ENCODE measurements at places on chromosomes 6 and 20.

DNA sequence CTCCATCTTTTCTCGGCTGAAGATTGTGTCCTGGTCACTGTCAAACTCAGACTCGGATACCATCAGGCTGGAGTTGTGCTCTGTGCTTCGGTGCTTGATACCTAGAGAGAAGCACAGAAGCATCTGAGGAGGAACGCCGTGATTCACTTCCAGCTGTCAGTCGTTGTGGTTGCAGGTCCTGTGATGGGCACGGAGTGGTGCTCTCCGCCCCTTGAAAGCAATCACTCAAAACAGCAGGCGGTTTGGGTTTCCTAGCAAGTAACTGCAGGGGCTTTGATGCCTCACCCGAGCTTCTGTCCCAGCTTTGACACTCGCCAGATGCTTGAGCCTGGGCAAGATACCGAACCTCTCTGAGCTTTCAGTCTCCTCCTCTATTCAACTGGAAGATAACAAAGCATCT, 52.5 kb downstream of the ALDH5A1 start:
- DNase-seq: peak; percentile 53

GRCh38 chr6:22003287-22003686, 293.5 kb downstream of the PRL start:
- no peak for DNase-seq

DNA sequence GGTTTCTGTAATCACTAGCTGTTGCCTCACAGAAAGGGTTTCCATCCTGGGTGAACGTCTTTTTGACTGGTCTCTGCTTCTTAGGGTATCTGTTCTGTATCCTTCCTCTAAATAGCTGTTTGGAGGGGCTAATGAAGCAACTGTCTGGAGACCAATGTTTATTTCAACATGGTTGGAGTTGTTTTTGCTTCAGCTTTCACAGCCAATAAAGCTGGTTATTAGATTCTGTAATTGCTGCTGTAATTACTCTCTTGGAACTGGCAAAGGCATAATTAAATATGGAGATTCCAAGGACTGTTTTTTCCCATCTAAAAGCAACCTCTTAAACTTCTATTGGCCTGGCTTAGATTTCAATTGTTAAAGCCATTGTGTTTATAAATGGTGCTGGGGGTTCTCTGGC, 31.9 kb downstream of the CHMP4B start:
- DNase-seq: no peak

DNA sequence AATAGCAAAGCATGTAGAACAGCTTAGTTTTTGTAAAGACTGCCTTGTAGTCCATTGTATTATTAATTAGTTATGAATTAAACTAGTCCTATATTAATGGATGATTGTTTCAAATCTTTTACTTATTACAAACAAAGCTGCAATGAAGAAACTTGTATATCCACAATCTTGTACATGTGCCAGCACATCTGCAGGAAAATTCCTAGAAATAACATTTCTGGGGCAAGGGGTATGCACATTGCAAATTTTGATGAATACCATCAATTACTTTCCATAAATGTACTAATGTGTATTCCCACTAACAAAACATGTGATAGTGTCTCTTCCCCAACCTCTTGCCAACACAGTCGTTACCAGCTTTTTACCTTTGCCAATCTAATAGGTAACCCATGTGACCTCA, 73.6 kb upstream of the AKAP12 start:
- no peak for DNase-seq

- DNase-seq: no peak
Observed at GRCh38 chr20:49644980-49645565, 68.6 kb downstream of the B4GALT5 start.

GRCh38 chr6:169799474-169799926, 48.1 kb downstream of the ERMARD start:
- DNase-seq: no peak

DNA sequence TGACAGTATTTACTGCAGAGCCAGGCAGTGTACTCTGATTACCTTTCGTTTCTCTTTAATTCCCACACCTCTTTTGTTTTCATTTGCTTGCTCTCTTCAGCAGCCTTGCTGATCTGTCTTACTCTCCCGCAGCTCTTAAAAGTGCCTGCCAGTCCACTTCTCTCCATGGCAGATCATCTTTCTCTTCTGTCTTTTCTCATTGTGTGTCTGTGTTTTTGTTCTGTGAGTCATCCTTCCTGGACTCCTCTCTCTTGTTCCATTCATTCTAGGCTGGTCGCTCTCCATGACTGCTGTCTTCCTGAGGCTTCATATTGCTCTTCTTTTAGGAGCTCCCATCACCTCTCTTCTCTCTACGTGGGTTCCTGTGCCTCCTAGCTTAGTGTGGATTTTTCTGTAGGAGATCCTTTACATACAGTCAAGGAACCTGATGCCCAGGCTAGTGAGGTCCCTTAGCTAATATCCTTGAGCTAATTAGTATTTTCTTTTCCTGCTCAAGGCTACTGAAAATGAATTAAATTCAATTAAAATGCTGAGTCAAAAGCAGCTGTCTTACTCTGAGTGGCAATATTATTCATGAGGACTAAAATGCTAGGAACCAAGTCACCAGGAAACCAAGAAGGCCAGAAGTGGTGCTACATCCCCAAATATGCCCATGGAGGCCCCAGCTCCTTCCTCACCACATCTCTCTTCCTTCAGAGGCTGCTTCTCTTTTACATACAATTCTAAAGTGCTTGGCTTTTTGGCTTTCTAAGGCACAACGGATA, 86.1 kb downstream of the SLX4IP start:
- no peak for DNase-seq

DNA sequence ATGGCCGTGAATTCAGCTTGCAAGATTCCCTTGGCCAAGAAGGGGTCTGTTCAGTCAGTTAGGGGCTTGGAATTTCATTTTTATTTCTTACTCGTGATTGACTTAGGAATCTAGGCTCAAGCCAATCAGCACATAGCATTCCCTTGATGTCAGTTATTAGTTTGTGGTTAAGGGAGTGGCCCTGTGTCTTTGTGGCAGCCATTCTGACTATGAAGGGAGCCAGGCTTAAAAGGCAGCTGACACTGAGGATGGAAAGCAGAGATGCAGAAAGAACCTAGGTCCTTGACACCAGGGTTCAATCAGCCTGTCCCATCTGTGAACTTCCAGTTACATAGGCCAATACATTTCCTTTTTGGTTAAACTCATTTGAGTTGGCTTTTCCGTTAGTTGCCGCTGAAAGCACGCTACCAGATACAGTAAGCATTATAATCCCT, 48.1 kb downstream of the MCUR1 start:
- DNase-seq: peak; percentile 3

- DNase-seq: peak; percentile 40
Observed at GRCh38 chr20:15708984-15709598, 864.2 kb downstream of the KIF16B start.

DNA sequence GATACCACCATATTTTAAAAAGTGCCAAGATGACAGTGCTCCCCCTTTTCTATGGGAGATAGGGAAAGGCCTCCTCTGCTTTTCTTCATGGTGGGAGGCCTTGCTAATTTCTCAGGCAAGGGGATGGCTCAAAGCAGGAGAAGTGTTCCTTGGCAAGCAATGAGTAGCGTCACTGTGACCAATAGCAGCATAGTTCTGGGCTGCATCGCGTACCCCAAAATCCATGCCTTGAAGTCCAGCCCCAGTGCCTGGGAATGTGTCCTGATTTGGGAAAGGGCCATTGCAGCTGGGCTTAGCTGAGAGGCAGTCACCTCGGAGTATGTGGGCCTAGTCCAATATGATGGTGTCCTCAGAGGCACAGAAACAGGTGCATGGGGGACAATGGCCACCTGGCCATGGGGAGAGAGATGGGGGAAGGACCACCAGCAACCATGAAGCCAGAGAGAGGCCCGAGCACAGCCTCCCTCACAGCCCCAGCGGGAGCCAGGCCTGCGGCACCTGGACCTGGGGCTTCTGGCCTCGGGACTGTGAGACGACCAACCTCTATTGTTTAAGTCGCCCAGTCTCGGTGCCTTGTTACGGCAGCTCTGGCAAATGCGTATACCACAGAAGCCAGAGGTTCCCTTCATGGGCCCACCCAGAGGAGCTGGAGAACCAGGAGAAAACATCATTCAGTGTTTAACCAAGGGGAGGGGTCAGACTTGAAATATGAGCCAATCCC, 153.1 kb upstream of the RPS6KA2 start:
- DNase-seq: no peak

- no peak for DNase-seq
Observed at GRCh38 chr6:124066269-124066668, 262.6 kb downstream of the NKAIN2 start.

DNA sequence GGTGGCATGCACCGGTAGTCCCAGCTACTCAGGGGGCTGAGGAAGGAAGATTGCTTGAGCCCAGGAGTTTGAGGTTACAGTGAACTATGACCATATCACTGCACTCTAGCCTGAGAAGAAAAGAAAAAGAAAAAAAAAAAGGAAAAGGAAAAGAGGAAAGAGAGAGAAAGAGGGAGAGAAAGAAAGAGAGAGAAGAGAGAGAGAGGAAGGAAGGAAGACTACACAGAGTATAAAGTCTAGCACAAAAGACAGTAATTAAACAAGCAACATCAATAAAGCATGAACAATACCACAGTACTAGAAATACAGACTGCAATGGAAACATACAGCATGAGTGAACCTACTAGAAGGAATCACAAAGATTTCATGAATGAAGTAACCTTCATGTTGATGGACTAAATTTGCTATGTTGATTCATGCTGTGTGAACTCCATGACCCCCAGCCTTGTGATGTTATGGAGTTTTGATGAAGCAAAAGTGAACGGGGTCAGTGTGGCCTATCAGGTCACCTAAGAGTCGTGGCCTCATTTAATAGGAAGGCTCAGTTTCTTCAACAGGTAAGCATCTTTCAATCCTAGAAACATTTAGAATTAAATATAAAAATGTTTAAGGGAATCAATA, 57.6 kb downstream of the NUDT3 start:
- DNase-seq: no peak

DNA sequence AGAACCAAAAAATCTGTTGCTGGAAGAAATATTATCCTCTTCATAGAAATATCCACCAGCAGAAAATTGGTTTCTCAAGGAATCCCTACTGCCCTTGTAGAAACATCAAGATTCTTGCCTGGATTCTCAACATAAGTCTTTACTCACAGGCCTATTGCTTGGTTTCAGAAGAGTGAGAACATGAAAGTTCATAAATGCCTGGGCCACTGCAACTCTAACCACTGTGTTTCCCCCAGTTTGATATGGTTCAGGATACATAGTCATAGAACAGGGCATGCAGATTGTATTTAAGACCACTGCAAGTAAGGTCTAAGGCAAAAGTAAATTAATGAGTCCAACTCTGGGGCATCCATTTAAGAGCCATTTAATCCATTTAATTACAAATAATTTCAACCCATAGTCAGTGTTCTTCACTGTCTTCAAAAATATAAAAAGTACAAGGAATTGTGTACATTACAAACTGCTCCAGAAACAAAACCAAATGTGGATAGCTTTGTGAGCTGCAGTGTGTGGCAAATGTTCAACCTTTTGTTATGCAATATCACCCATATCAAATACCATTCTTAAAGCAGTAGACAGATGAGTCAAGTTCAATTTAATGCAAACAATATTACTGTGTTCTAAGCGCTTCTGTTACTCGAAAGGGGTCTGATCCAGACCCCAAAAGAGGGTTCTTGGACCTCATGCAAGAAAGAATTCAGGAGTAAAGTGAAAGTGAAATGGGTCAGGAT, 83.3 kb downstream of the OPRM1 start:
- DNase-seq: no peak

DNA sequence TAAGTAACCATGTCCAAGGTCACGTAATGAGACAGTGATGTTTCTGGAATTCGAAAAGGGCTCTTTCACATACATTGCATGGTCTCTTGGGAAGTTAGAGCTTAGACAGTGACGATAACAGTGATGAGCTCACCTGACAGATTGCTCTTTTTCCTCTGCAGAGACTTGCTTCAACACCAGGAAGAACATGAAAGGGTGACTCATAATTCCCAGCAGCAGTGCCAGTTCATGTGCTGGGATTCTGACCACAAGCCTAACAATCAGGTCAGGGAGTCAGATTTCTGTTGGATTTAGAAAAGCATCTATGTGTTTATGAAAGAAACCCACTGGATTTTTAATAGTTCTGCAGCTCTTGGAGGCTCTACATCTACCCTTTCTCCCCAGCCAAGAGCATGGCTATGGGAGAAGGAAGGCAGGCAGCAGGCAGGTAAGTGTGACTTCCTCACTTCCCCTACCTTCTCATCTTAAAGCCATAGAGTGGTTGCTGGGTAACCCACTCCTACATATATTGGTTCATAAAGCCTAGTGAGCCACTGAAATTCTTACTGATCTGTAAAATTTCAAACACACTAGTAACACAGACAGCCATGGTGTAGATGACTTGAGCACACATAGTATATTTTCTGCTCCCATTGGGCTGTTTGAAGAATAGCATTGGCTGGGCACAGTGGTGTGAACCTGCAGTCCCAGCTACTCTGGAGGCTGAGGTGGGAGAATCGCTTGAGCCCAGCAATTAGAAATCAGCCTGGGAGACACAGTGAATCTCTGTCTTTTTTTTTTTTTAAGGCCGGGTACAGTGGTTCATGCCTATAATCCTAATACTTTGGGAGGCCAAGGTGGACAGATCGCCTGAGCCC, 44.4 kb upstream of the LOC128125822 start:
- DNase-seq: no peak

- no peak for DNase-seq
Observed at GRCh38 chr6:152594701-152595100, 42.5 kb downstream of the SYNE1 start.

GRCh38 chr6:6851059-6851948, 256.5 kb upstream of the RREB1 start:
- no peak for DNase-seq

GRCh38 chr6:85329196-85329595, 120.7 kb upstream of the NT5E start:
- DNase-seq: no peak

GRCh38 chr6:42978487-42978838, 518 bp downstream of the PEX6 start:
- no peak for DNase-seq

DNA sequence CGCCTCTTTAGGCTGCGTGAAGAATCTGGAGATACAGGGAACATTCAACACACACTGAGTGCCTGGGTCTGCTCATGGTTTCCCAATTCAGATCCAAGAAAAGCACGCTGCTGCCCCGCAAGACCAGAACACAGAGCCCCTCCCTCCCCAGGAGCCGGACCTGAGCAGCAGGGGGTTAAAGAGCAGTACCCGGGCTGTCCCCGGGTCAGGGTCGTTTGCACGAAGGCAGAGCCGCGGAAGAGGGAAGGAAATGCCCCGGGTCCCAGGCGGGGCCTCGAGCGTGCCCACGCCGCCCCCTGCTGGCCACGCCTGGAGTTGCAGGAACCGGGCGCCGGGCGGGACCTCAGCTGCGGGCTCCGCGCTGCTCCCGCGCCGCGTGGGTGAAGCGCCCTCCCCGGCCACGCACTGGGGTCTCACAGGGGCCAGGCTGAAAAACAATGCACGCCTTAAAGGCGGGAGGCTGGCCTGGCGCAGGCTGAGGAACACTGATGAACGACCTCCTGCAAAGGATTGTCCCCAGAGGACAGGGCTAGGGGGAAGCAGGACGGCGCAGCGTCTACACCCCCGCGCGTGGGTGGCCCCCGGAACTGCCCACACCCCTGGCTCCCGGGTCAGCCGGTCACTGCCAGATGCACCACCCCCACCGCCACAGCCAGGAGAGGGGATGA, 48.9 kb downstream of the ANKRD60 start:
- DNase-seq: peak; percentile 70

GRCh38 chr6:94357381-94357980, 938.1 kb upstream of the EPHA7 start:
- no peak for DNase-seq

- DNase-seq: no peak
Observed at GRCh38 chr6:22647719-22648118, 78.4 kb downstream of the HDGFL1 start.

- DNase-seq: no peak
Observed at GRCh38 chr20:60117065-60117464, 158.8 kb downstream of the CDH26 start.

- DNase-seq: no peak
Observed at GRCh38 chr20:50244352-50245149, 53.9 kb downstream of the CEBPB start.

GRCh38 chr6:53279293-53279692, 69.5 kb downstream of the ELOVL5 start:
- DNase-seq: no peak

All from activated CD4-positive, alpha-beta T cell treated with anti-CD3 and anti-CD28 coated beads, Interleukin-2, Interleukin-4, amounts not matched to agents 100 ng/mL and 50 ng/mL, durations not matched to agents 16 hours and 8 hours (primary cell).